Stimulated activated CD8-positive, alpha-beta memory T cell treated with anti-CD3 and anti-CD28 coated beads, Interleukin-4, amount 100 ng/mL, for 48 hours (primary cell): ENCODE measurements at places on chromosomes 1 and 21.

GRCh38 chr1:92698932-92699331, 86.0 kb downstream of the EVI5 start:
- DNase-seq = no peak

GRCh38 chr1:10968411-10968826, 44.0 kb upstream of the TARDBP start:
- DNase-seq = no peak

DNA sequence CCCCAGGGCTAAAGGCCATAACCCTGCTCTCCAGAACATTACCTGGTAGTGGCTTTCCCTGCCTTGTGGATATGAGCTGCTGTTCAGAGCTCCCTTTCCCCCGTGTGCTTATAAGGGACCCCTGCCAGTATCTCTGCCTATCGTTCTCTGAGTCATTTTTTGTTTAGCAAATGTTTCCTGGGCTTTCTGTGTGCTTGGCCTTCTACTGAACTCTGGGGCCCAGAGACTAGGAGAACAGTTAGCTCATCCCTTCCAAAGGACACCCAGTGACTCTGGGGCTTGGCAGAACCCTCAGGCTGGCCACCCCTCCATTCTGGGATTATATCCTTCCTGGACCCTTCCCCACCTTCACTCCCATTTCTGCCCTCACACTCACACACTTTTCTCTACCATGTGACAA, 80.8 kb upstream of the POU3F1 start:
- no peak for DNase-seq

- DNase-seq = no peak
Measured at GRCh38 chr1:200732438-200732837, 6.3 kb upstream of the CAMSAP2 start.

DNA sequence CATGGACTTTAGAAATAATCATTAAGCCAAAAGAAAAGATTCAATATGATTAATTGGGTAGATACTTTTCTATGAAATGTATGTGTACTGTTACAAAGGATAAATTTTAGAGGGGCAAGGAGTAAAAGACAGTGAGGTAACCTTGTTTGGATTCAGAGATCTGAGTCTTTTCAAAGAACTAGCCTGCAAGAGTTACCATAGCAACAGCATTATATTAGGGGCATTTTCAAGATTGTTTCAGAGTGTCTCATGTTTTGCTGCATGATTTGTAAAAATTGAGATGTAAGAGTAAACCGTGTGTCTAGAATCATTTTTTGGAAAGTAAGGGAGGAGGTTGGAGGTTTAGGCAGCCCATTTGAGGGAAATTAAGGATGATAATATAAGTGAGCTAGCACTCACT, 70.6 kb upstream of the KIAA1614 start:
- no peak for DNase-seq

- DNase-seq = no peak
Measured at GRCh38 chr1:116907351-116907750, 2.4 kb upstream of the PTGFRN start.

- DNase-seq = no peak
Measured at GRCh38 chr1:64955097-64956009, 11.0 kb downstream of the JAK1 start.

DNA sequence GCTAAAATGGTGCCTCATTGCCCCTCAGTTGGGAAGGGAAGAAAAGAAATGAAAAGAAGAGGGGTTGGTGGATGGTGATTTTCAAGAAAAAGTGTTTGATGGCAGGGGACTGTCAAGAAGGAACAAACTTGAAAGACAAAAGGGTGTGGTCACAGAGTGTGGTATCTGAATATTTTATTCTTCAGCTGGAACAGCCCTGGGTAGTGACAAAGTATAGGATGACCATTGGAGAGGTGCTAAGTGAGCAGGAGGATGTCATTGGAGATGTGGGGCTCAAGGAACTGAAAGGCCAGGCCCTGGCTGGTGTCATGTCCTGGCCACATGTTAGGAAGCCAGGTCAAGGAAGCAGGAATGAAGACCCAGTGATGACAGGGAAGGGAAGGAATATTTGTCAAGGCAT, 71.0 kb upstream of the CD55 start:
- no peak for DNase-seq

DNA sequence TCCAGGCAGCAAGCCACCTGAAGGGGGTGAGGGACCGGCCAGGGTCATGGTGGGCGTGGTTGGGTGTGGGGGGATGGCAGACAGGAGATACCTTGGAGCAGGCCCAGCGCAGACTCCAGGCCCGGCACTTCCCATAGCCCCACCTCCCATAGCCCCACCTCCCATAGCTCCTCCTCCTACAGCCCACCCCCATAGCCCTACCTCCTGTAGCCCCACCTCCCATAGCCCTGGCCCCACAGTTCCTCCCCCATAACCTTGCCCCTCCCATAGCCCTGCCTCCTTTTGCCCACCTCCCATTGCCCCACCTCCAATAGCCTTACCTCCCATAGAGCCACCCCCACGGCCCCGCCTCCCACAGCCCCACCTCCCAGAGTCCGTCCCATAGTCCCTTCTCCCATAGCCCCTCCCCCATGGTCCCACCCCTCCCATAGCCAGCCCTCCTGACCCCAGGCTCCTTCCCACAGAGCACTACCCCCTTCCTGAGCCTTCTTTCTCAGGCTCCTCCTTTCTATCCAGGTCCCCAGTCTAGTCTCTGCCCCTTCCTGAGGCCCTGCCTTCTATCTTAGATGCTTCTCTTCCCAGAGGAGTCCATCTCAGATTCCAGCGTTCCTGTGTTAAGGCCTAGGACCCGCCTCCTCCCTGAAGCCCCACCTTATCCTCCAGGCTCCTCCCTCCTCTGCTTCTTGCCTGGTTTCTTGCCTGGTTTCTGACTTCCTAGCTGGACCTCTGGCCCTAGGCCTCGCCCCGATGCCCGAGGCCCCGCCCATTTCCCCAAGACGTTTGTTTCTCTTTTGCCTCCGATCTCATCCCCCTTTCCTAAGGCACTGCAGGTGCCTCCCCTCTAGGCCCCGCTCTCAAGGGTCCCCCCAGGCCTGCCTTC, 46.8 kb downstream of the PTPRU start:
- peak; percentile 56 for DNase-seq

- no peak for DNase-seq
Measured at GRCh38 chr1:61157468-61157987, 75.2 kb downstream of the NFIA start.

- DNase-seq = no peak
Measured at GRCh38 chr1:220827445-220828178, 40.9 kb downstream of the MTARC1 start.

GRCh38 chr1:10537082-10537766, 62.5 kb downstream of the PEX14 start:
- DNase-seq = no peak

GRCh38 chr1:99992044-99992722, 22.4 kb downstream of the SLC35A3 start:
- DNase-seq = no peak

- no peak for DNase-seq
Measured at GRCh38 chr1:42259059-42259738, 75.8 kb downstream of the FOXJ3 start.
